H1 (cell line): ENCODE measurements at places on chromosomes 3 and 15.

DNA sequence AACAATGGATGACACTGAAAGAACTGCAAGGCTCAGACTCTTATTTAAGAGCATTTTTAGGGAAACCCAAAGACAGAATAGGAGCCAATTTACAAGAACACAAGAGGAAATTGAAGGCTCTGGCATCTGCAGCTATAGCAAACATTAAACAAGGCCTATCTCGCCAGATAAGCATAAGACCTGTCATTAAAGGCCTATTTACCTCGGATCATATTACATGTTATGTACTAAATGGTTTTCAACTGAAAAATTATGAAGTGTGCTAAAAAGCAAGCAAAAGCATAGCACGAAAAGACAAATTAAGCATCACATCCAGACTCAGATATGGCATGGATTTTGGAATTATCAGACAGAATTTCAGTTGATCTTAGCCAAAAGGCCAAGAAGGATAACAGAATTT is 617.1 kb downstream of the SQOR start:
- H3K36me3 ChIP-seq, result no peaks in the 10 kb centered on the region
- no peak for DNase-seq
- no peak overlapping the region for H3K4me3 ChIP-seq

- H3K4me3 ChIP-seq, result no peak overlapping the region
- H3K27me3 ChIP-seq, result no peaks in the 10 kb centered on the region
- no peaks in the 10 kb centered on the region for H3K4me1 ChIP-seq
- no peaks in the 10 kb centered on the region for H3K36me3 ChIP-seq
- H3K27ac ChIP-seq, result no peak overlapping the region
Observed at GRCh38 chr15:44811337-44811736, 75.0 kb downstream of the TRIM69 start.

GRCh38 chr3:14097616-14098391 is 26.9 kb downstream of the CHCHD4 start:
- no peak for DNase-seq
- no peaks in the 10 kb centered on the region for H3K4me1 ChIP-seq
- no peak overlapping the region for H3K27ac ChIP-seq
- H3K4me3 ChIP-seq, result no peak overlapping the region

DNA sequence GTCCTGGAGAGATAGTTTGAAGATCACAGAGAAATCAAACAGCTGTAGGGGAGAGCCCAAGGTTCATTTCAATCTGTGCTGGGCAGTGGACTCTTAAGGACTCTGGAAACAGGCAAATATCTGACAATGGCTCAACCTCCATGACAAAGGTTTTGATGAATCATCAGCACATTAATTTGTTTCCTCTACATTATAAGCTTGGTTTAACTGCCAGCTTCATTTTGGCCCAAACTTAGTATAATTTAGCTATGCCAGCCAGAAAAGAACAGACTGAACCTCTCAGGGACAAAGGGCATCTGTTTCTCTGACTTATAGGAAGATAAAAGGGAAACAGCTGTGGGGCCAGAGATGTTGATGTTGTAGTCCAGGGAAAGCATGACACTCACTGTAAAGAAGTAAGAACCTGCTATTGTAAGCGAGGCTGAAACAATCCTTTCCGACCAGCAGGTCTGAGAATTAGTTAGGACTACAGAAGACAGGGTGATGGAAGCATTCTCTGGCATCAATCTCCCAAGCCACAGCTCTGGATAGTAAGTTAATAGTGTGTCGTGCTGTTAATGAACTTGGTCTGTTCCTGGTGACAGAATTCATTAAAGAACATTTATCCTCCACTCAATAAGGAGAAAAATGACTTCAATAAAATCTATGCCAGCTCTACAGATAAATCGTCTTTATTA is 110.1 kb downstream of the KCNMB2 start:
- H3K4me3 ChIP-seq, result no peak overlapping the region
- no peak overlapping the region for H3K27ac ChIP-seq
- H3K27me3 ChIP-seq, result no peaks in the 10 kb centered on the region
- no peaks in the 10 kb centered on the region for H3K4me1 ChIP-seq
- DNase-seq, result no peak
- H3K36me3 ChIP-seq, result no peaks in the 10 kb centered on the region

- H3K4me3 ChIP-seq, result no peak overlapping the region
- peaks cover 2% of the 10 kb centered on the region; the same call in 1 of the 2 replicates for H3K36me3 ChIP-seq
- H3K27ac ChIP-seq, result no peak overlapping the region
- H3K27me3 ChIP-seq, result no peaks in the 10 kb centered on the region
- no peak for DNase-seq
Observed at GRCh38 chr3:10017636-10018292, 8.5 kb upstream of the FANCD2 start.
